ENCODE measurements at places on chromosomes 4 and X.

DNA sequence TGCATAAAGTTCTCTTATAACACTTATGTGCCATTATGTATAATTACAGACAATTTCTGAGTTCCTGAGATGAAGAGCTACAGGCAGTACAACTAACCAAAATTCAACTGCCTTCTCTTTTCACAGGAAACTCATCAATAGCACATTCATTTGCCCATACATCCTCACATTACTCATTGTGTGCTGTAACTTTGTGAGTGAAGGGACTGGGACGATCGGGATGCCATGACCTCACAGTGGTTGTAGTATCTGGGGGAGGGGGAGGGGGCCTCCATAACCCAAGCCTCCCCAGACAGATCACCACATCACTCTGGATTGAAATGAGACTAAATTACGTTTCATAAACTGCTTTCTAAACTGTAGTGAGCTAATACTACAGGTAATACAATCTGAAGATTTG is 60.7 kb downstream of the ABCG2 start:
- DNase-seq, result no peak

DNA sequence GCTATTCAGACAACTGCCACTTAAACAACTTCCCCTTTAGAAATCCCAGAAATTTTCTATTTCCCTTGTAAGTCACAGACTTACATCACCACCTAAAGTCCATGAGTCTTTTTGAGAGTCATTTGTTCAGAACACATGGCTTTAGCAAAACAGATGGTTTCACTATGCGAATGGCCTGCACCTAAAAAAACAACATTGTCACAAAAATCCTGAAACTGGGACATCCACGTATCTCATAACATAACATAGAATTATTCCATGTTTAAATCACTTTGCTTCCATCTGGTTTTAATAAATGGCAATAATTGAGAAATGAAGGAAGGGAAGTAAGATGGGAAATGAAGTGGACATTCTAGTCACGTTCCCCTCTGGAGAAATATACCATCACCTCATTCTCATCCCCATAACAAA is 155.3 kb upstream of the EDNRA start:
- DNase-seq, result peak; percentile 20

GRCh38 chr4:118752551-118752950 is 67.4 kb downstream of the METTL14 start:
- no peak for DNase-seq

DNA sequence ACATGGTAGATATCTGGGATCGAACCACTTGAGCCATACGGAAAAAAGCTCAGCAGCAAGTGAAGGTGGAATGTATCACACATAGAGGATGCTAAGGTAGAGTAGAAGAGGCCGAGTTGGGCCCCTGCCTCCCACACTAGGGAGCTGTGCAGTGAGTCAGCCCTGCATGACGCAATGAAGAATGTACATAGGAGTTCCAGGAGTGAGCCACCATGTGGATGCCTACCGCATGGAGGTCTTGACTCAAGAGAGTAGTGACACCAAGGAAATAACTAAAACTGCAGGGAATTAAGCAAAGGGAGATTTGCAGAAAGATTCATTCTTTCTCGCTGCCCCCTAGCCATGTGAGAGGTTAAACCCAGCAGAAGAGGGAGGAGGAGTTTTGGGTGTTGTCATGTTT is 389.6 kb upstream of the IGFBP7 start:
- DNase-seq, result no peak

GRCh38 chr4:137861682-137862081 is 329.4 kb upstream of the PCDH18 start:
- peak; percentile 45 for DNase-seq

DNA sequence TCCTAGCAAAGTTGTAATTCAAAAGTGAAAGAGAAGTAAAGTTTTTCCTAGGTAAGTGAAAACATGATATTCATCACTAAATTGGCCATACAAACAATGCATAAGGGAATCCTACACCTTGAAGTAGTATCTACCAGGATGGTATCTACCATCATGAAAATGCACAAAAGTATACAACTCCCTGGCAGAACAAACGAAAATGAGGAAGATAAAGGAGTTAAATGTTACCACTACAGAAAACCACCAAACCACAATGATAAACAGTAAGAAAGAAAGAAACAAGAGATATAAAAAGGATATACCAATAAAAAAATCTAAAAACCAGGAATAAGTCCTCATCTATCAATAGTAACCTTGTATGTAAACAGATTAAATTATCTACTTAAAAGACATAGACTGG is 26.9 kb downstream of the GK2 start:
- DNase-seq, result no peak

- DNase-seq, result peak; percentile 70
Measured at GRCh38 chr4:101649790-101650515, 140.6 kb upstream of the BANK1 start.

GRCh38 chr4:6944301-6945051 is 34.9 kb downstream of the TBC1D14 start:
- DNase-seq, result no peak

GRCh38 chr4:69066945-69067344 is 29.3 kb upstream of the UGT2B7 start:
- DNase-seq, result no peak

DNA sequence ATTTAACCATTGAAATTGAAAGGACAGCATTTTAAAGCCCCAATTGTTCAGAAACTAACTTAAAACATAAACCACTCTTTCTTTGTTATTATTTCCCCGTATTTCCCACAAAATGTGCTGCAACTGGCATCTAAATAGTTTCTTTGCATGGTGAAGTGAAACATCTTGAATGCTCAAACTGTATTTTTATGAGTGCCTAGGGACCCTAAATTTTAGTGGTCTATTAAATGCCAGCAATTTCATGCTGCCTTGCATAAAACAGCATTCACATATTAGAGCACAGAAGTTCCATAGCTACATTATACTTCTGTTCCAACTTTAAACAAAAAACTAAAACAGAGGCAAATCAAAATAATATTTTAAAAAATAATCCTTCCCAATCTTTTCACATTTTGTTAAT is 5.4 kb downstream of the RAB28 start:
- no peak for DNase-seq

DNA sequence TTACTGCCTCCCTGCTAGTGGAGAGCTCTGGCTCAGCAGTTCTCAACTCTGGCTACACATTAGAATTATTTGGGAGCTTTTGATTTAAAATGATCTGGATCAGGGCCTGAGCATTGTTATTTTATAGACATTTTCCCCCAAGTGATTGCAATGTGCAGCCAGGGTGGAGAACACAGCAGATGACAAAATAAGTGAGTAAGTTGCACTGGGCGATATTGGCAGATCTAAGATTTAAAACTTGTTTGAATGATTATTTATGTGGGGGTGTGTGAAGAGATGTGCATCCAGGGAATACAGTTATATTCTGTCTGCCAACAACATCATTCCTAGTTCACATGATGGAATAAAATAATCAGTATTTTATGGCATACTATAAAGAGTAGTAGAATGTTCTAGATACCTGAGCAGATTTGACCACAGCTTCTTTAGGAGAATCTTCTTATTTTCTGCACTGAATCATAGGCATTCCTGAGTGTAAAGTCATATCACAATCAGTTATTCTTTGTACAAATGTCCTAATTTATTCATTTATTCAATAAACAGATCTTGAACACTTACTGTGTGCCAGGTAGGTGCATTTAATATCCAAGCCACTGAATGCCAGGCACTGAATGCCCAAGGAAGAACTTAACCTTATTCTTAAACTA is 123.9 kb downstream of the UCHL1 start:
- no peak for DNase-seq

DNA sequence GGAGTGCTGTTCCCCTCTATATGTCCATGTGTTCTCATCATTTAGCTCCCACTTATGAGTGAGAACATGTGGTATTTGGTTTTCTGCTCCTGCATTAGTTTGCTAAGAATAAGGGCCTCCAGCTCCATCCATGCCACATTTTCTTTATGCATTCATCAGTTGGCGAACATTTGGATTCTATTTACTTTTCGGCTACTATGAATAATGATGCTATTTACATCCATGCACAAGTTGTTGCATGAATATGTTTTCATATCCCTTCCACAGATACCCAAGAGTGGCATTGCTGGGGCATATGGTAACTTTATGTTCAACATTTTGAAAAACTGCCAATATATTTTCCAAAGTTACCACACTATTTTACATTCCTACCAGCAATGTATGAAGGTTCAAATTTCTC is 13.8 kb upstream of the DDX53 start:
- no peak for DNase-seq

DNA sequence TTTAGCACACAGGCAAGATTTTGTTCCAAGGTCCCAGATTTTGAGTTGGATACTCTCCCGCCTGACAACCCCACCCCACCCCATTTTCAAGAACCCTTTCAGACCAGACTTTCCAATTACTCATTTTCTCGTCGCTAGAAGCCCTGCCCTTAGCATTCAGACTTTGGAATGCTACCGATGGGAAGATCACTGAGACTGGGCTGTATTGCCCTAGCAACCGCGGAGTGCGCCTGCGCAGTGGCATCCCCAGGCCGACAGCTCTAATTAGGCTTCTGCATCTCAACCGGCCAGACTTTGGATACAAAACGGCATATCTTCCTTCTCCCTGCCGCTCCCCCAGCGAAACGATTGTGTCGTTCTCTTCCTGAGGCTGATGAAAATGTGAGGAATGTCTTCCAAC is 3.4 kb downstream of the MAGEE2 start:
- DNase-seq, result peak; percentile 24

DNA sequence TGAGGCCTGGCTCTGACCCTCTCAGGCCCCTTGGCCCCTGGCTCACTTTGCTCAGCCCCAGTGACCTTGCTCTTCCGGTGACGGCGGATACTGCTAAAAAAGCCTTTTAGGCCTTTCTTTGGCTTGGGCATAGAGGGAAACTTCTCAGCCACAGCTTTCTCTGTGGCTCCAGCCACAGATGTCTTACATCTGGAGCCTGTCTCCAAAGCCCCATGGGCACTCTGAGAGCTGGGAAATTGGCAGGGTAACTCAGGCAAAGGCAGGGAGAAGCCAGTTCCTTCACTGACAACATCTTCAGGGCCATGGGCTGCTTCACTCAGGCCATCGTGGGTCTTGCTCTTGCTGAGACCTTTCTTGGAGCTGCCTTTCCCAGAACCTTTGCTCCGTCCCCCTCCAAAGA is 12.8 kb downstream of the AMER1 start:
- no peak for DNase-seq

GRCh38 chr4:764405-765169 is 59.0 kb downstream of the PCGF3 start:
- DNase-seq, result no peak

DNA sequence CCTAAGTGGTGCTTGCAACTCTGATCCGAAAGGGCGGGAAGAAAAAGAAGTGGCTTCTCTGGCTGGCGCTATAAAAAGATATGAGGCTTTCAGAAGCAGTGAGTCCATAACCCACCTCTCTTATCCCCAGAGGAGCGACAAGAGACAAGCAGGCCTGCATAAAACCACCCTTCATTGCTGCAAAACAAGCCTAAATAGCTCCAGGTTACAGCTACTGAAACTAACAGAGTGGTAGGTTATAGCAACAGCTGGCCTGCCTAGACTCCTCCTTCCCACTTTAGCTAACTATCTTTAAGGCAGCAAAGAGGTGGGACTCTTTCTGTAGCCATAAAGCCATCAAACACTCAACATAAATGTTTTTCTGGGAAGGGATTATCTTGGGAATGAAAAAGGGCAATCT is 245.0 kb upstream of the GPR101 start:
- DNase-seq, result no peak

- no peak for DNase-seq
Measured at GRCh38 chr4:19455850-19456602, 795.7 kb upstream of the SLIT2 start.

DNA sequence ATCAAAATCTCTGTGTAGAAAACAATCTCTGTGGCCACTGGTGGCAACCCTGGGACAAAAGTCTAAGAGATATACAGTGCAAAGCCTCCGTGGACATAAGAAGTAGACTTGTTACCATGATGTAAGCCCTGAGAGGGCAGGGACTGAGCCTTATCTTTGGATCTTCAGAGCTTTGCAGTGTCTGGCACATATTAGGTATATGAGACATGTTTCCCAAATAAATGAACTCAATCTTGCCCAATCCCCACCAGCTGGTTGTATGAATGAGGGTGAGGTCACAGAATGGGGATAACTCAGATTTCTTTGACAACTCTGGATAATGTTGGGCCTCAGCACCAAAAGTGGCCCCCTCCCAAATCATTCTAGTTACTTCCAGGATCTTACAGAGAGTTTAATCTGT is 511.4 kb upstream of the DIPK2B start:
- DNase-seq, result no peak

- DNase-seq, result no peak
Measured at GRCh38 chr4:7414736-7415510, 19.8 kb downstream of the PSAPL1 start.

DNA sequence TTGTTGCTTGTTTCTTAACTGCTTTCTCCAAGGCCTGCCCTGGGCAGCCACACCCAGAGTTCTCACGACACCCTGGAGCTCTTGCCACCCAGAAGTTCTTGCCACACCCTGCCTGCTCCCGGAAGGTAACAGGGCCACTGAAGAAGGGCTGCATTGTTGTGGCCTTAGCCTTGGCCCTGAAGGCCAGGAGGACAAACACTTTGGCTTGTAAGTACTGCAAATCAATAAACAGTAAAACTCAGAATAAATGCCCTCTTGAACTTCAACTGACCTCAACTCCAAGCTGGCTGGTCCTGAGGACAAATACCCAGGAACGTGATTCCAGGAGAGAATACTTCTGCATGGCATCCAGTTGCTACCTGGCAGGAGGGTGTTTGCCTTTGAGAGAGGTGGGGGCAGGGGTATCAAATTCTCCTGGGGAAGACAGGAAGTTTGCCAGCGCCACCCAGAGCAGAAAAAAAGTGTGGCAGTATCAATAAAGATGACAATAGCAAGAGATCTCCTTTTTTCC is 54.1 kb downstream of the TLR10 start:
- no peak for DNase-seq

- peak; percentile 38 for DNase-seq
Measured at GRCh38 chrX:134735015-134735414, 76.7 kb upstream of the PLAC1 start.

DNA sequence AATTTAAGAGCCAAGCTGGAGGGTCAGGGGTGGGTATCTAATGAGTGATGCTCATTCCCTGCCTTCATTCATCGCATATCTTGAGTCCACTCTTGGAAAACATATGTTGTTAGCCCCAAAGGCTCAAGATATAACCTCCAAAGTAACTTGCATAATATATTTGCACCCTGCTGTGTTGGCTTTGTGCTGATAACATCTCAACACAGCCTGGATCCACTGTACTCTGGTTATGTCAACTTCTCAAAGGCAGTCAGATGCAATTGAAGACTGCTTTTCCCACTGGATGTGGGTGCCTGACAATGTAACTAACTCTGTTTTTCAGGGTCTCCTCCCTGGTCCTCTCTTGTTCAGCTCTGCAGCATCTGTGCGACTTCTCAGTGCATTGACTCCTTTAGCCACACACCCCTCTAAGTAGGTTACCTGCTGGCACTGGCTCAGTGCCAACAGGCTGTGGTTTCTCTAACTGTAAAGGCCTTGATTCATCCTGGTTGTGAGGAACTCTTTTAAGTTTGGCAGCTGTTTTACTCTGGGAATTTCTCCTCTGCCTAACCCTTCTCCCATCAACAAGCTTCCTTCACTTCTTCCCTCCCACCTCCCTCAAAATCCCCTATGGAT is 28.1 kb downstream of the SLC16A2 start:
- DNase-seq, result no peak
